ENCODE measurements at places on chromosomes 7 and 10. TPM values are rescaled to one million over a fixed set of nuclear protein-coding genes. Genes with fewer than 3 reads are reported as not detected.

TBXAS1 gene
- total RNA-seq, result 0.91 TPM

CDHR3 gene
- 3.3 TPM for total RNA-seq

NRP1 gene
- 22.2 TPM for total RNA-seq

LRGUK gene
- total RNA-seq, result 0.25 TPM

SYT15 gene
- total RNA-seq, result 0.55 TPM

Data from lower leg skin (tissue), 4 donors.